ENCODE measurements at places on chromosomes 2 and 18.

- no peak for DNase-seq
These were observed 28.8 kb downstream of the NEMP2 start for GRCh38 chr2:190505696-190506095.

DNA sequence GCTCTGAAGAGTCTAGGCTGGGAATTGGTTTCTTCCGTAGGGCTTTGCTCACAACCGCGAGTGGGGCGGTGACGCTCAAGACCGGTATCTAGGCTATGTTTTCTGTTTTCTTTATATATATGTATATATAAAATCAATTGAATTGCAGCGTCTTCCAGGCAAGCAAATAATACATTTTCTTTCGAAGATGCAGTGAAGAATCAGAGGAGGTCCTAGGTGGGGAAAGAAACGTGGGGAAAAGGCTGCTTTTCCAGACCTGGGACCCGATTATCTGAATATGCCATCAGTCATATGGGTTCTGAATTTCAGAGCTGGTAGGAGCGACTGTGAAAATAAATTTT lies 714 bp upstream of the SCN9A start:
- no peak for DNase-seq

GRCh38 chr2:15241929-15242328 lies 319.2 kb downstream of the NBAS start:
- no peak for DNase-seq

DNA sequence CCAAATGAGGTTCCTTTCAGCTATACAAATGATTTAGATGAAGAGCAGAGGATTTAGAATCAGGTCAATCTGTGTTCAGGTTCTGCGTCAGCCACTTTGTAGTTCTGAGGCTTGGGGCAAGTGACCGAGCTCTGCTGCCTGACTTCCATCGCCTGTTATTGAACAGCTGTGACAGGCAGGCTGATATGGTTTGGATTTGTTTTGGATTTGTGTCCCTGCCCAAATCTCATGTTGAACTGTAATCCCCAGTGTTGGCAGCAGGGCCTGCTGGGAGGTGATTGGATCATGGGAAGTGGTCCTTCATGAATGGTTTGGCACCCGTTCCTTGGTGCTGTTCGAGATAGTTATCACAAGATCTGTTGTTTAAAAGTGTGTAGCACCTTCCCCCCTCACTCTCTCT lies 18.6 kb downstream of the TYMS start:
- no peak for DNase-seq

GRCh38 chr2:10201201-10201600 lies 78.7 kb downstream of the RRM2 start:
- no peak for DNase-seq

DNA sequence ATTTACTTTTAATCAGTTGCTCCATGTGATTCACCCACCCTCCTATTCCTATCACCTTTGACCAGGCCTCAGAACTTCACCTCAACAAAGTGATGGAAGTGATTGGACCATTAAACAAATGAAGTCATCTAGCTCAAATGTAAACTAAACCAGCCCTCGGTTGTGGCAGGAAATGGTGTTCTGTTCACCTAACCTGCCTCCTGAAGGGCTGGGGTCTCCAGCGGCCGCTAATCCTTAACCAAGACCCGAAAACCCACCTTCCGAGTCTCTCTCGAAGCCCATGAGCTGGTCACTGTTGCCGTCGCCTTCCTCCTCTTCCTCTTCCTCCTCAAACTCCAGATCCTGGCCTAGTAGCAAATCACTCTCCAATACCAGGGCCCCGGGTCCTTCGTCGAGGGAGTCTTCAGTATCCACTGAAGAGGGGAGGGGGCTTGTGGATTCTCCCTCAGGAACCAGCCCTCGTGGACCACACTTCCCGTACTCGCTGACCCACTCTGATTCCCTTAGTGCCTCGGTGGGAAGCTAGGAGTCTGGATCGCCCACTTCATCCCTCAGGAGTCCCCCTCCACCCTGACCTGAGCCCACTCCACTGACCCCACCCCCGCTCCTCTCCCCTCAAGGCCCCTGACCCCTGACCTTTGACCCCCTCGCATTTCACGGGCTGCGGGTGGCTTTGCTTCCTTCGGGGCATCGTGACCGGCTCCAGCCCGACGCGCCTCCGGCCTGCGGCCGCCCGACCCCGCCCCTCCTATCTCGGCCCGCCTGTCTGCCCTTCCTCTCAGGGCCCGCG lies 503 bp downstream of the ZNF513 start:
- peak; percentile 59 for DNase-seq
